ENCODE measurements at places on chromosomes 1 and 21. TPM values are rescaled to one million over a fixed set of nuclear protein-coding genes. Genes with fewer than 3 reads are reported as not detected.

CYP4A11 gene
- total RNA-seq = not detected

CRABP2 gene
- total RNA-seq = 591 TPM

TMEM52 gene
- total RNA-seq = 8.2 TPM

FOXD2 gene
- 0.14 TPM for total RNA-seq

GJA9 gene
- total RNA-seq = not detected

MX2 gene
- 0.35 TPM for total RNA-seq

FAM151A gene
- not detected for total RNA-seq

GPR61 gene
- total RNA-seq = not detected

CELA2A gene
- not detected for total RNA-seq

NBPF10 gene
- 0.09 TPM for total RNA-seq

SPRR2A gene
- total RNA-seq = 8.3 TPM

HSD3B2 gene
- total RNA-seq = not detected
